ENCODE measurements at places on chromosomes 1 and 21. TPM values are rescaled to one million over a fixed set of nuclear protein-coding genes. Genes with fewer than 3 reads are reported as not detected.
A peak's percentile ranks its signal among the peaks of the same experiment; 100 is the strongest.

DNA sequence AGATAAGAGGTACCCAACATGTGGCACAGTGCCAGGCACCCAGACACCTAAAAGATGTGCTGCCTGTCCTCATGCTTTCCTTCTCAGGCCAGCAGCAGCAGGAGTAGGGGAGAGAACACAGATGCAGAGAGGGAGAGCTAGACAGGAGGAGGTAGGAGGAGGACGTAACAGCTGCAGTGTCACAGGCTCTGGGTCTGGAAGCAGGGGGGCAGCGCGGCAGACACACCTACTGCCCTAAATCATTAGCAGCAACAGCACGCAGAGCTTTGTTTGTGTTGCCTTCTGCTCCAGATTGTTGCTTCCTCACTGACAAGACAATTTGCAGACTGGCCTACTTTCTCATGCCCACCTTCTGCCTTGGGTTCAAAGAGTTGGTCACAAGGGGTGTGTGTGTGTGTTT, 196.7 kb upstream of the DAB1 start:
- no peak for DNase-seq

Gene LEMD1
- total RNA-seq, result 1.5 TPM

Gene NBPF6
- total RNA-seq, result not detected

Gene SPRR1B
- not detected for total RNA-seq

GRCh38 chr21:19981938-19982337, 1016.3 kb upstream of the NCAM2 start:
- no peak for DNase-seq

- no peak for DNase-seq
These were observed 770.1 kb upstream of the CXADR start for GRCh38 chr21:16742741-16743140.

Gene ADAMTS5
- total RNA-seq, result 0.06 TPM

DNA sequence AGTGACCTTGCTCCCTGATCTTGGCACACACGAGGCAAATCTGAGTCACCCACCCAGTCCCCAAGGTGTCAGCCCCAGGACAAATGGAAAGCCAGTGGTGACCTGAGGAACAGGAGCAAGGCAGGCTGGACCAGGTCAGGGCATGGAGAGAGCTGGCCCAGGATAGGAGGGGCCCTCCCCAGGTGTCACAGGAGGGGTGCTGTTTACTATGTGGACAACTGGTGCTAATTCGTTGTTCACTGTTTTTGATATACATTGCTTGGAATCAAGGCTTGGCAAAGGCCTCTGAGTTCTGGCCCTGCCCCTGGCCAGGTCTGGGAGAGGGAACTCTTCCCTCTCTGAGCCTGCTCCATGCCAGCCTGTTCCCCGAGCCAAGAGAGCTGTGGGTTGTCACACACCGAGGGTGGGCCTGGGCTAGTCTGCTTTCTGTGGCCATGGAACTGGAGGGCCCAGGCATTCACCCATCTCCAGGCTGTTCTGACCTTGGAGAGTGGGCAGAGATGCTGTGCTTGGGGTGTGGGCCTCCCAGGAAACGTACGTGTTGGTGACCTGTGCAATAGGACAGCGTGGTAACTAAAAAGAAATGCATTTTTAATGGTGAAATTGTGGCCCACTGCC, 41.8 kb downstream of the CRYAA start:
- DNase-seq, result no peak

GRCh38 chr21:29219165-29219770, 79.5 kb upstream of the BACH1 start:
- DNase-seq, result peak; percentile 29

GRCh38 chr1:153168686-153169085, 18.0 kb upstream of the SPRR2G start:
- DNase-seq, result no peak

- DNase-seq, result peak; percentile 21
These were observed 269.8 kb downstream of the S1PR1 start for GRCh38 chr1:101506541-101507164.

DNA sequence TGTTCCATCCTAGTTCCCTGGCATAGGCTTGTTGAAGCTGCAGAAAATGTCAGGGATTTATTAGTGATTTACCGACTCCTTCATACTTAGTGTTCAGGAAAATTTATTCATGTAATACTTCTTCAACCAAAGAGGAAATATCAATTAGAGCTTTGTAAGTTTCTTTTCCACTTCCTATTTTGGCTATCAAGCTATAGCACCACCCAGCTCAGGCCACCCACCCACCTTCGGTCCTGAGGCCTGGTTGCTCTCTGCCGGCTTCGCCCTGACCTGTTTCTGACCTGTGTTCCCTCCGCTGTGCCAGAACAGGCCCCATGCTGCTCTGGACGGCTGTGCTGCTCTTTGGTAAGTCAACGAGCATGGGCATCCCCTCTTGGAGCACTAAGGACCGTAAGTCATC, at the start of gene FCRL6:
TSS of gene FCRL6 (plus strand) at position 250 of the 400 bp plus-strand sequence. CDS start at position 315, 65 bp downstream.
- no peak for DNase-seq

Gene KRTAP10-11
- total RNA-seq, result not detected

DNA sequence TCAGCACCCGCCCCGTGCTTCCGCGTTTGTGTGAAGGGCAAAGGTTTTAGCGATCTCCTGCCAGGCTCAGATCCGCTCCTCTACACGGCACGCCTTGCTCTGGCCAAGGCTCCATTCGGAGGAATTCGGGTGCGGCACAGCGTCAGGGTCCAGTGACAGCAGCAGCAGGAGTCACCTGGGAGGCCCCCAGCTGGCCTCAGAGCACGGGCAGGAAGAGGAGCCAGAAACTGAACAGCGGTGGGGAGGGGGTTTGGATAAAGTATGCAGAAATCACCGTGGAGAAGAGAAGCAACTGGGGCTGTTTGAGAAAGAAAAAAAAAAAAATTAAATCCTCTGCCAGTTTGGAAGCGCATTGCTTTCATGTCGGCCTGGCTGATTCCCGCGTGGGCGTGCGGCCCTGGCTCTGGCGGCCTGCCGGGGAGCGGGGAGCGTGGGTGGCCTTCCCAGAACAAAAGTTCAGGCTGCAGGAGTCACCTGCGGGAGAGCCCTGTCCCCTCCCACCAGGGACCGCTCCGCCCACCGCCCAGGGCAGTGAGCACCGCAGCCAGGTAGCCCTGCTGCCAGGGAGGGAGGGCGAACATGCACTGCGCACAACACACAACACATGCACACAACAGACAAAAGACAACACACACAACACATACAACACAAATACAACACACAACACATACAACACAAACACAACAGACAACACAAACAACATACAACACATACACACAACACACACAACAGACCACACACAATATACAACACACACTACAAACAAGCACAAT, 107.6 kb downstream of the ETS2 start:
- DNase-seq, result peak; percentile 41

DNA sequence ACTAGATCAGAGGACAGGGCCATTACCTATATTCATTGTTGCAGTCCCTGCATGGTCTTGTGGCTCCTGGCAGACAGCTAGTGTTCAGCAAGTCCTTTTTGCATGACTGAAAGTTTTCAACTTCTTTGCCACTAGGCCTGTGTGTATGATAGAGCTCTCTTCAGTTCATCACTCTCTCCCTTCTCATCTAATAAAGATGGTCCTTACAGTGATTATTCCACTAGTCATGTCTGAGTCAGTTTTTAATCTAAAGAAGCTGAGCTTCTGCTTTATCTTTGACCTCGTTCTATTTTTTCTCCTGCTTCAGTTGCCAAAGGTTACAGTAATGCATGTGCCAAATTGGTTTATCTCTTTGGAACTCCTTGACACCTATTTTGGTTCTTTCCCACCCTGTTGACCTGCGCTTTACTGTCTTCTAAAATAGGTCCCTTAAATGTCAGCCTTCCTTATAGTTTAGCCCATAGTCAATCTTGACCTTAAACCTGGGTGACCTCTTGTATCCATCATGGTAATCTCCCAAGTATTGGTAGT, 6.4 kb downstream of the CXADR start:
- DNase-seq, result no peak

DNA sequence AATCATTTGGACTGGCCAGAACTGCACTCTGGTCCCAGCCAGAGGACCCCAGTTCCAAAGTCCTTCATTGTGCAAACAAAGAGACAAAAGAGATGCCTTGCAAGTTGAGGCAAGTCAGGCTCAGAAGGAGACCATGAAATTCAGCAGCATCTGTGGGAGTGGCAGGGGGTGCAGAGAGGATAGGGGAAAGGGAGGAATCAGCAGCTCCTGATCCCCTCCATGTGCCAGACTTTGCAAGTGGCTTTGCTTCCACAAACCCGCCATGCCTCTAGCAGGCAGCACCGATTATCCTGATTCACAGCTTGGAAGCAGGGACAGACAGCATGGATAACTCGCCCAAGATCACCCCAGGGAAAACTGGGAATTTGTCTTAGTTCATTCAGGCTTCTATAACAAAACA, 2.1 kb upstream of the CAPN9 start:
- no peak for DNase-seq

Gene NMNAT2
- 1.4 TPM for total RNA-seq

- DNase-seq, result no peak
These were observed 213.6 kb downstream of the CENPF start for GRCh38 chr1:214816603-214817002.

Gene SMCP
- total RNA-seq, result not detected

DNA sequence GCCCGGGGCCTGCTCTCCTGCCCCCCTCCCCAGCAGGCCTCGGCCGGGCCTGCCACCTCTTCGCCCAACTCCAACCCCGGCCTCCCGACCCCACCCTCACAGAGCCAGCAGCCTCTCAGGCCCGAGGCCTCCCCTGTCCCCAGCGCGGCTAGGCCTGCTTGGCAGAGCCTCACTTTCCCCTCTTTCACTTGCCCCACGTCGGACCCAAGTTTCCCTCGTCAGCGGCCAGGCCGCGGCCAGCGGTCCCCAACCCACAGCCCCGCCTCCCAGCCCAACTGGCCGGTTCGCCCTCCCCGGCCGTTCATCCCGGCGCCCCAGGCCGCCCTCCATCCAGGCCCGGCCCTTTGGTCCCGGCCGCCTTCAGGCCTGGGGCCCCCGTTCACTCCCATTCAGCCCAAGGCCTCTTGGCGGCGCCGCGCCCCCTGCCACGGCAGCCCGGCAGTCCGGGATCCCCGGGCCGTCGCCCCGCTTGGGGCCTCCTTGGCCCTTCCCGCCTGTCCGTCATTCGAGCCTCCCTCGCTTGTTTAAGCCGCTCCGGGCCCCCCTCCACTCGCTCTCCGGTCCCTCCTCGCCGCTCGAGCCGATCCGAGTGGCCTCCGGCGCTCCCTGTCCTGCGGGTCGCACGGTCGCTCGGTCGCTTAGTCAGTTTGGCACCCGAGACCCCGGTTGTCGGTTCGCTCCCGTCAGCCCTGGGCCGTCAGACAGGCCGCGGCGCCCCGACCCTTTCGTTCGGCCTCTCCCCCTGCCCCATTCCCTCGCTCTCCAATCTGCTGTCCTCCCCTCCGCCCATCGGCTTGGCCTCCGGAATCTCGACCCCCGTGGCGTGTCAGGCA, 1.4 kb downstream of the LRRC41 start:
- no peak for DNase-seq

GRCh38 chr1:53484705-53485477, 25.7 kb downstream of the DMRTB1 start:
- no peak for DNase-seq

DNA sequence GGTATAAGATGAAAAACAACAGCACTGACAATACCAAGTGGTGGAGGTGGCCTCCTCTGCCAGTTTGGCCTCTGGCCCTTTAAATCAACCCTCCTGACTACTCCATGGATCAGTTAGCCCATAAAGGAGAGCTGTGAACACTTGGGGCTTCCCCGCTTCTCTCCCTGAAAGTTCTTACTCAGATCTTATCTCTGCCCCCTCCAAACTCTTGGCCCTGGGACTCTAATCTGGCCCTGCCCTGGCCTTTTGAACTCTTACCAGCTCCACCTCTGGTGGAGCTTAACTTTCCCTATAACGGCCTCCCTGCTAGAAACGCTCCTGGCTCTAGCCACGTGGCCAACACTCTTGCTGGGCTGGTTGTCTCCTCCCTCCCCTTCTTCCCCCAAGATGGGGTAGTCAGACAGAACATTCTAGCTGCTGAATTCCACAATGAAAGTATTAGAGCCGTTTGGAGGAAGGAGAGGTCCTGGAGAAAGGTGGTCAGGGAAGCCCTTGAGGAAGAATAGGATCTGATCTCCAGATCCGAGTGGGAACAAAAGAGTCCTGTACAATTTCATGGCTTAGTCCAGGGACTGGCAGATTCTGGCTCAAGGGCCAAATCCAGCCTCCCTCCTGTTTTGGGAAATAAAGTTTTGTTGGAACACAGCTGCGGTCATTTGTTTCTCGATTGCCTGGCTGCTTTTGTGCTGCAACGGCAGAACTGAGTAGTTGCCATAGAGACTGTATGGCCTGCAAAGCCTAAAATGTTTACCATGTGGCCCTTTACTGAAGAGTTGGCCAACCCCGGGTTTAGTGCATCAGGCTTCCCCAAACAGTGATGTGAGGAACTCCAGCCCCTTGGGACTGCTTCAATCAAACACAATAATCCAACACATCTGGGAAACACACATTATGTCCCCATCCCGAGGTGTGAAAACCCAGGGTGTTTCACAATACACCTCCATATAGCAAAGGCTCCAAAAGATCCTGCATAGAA, 9.5 kb upstream of the PIGR start:
- no peak for DNase-seq

Gene PCP4
- not detected for total RNA-seq

DNA sequence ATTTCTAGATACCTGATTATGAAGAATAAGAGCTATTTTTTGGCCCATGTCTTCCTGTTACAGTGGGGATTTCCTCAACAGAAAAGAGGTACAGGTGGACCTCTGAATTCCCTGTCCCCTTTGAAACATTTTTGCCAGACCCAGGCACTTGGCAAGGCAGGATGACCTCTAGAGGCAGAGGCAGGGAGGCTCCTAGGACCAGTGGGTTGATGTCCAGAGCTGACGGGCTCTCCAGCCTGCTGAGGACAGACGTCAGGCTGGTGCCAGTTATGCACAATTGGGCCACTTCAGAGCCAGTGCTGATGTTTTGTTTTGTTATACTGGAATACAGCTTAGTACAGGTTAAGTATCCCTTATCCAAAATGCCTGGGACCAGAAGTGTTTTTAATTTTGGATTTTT, 18.5 kb upstream of the A3GALT2 start:
- DNase-seq, result no peak

DNA sequence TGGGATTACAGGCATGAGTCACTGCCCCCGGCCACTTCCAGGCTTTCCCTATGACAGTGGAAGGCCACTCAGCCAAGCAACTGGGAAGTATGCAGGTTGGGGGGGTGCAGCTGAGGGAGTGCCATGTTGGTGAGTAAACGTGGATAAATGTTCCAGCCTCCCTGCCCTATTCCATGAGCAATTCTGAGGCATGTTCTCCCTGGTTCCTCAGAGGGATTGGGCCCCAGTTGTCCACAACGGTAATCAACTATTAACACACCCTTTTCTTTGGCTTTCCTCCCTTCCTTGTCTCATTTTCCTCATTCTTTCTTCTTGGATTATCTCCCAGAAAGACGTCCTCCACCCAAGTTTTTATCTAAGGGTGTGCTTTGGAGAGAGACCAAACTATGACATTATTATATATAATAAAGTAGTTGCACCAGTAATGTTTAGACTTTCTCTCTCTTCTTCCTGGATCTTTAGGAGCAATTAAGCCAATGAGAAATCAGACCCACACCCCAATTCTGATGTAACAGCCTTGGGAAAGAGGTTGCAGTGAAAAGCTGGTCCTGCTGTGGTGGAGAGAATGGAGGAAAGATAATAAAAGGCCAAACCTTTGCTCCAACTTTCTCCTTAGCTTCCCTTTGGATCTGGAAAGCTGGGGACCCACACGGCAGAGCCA, 6.8 kb upstream of the SLAMF9 start:
- DNase-seq, result peak; percentile 60

Gene CDCA8
- 28.5 TPM for total RNA-seq

- DNase-seq, result no peak
These were observed 41.2 kb downstream of the AHDC1 start for GRCh38 chr1:27562534-27563340.

GRCh38 chr1:166184012-166184411, 17.2 kb upstream of the FAM78B start:
- no peak for DNase-seq

Data from H4 (cell line).